ENCODE measurements at places on chromosomes 5 and 9.

DNA sequence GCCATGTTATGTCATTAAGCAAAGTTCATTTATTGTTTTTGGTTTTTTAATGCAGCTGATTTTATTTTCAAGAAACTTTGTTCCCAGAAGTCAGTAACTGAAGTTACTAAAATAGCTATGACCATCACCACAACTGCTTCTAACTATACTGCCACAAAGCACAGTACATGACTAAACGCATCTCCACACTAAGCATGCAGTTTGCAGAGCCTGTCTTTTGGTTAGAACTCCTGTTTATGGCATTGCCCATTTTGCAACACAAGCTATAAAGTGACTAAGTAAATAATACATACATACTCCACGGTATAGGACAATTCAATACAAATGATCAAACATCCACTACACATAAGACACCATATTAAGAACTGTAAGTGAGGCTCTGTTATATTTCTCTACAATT, 109.7 kb downstream of the MLLT3 start:
- DNase-seq, result no peak

GRCh38 chr9:109242741-109243140, 75.7 kb upstream of the FRRS1L start:
- DNase-seq, result no peak

GRCh38 chr5:167864801-167865200, 426.6 kb upstream of the WWC1 start:
- no peak for DNase-seq

DNA sequence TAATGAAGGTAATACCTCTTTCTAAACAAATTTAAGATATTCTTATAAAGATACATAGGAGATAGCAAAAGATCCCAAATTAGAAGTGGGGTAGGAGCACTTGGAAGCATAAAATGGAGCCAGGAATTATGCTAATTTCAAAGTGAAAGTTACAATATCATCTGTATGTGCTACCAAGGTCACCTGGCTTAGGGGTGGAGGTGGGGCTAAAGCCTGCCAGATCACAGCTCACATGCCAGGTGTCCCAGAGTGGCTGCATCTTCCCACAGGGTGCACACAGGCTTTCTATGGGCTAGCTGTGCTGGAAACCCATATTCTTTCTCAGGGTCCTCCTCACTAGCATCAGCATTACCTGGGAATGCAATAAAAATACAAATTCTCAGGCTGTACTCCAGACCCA, 118.2 kb upstream of the TXNDC8 start:
- no peak for DNase-seq

- no peak for DNase-seq
Observed at GRCh38 chr9:106883626-106884190, 20.7 kb downstream of the ZNF462 start.

DNA sequence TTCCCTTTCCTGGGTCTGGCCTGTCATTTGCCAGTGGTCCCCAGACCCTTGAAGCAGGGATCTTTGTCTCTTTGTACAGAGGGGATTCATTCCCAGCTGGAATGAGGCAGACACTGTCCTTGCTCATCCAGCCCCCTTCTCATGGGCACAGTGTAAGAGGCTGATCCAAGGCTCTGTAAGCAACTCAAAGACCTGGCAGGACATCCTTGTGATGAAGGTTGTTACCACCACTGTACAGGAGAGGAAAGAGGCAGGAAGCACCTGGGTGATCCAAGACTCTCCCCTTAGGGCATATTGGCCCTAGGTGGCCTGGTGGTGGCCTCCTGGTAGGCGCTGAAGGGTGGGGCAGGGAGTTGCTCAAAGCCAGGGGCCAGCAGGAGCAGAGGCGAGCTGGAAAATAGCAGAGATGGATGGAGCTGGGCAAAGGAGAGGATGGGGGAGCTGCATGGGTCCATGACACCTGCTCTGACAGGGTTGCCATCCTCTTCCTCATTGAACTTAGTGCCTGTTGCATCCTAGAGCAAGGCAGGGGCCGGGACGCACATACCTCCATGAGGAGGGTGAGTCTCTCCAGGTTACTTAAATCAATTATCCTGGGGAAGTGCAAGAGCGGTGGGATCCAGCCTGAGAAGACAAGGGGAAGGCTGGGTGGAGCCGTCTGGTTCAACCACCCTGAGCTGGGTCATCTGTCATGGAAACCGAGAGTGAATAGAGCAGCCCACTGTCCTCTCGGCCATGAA, 9.8 kb upstream of the GADD45G start:
- DNase-seq, result no peak

- no peak for DNase-seq
Observed at GRCh38 chr5:67203701-67204074, 7.1 kb upstream of the CD180 start.

DNA sequence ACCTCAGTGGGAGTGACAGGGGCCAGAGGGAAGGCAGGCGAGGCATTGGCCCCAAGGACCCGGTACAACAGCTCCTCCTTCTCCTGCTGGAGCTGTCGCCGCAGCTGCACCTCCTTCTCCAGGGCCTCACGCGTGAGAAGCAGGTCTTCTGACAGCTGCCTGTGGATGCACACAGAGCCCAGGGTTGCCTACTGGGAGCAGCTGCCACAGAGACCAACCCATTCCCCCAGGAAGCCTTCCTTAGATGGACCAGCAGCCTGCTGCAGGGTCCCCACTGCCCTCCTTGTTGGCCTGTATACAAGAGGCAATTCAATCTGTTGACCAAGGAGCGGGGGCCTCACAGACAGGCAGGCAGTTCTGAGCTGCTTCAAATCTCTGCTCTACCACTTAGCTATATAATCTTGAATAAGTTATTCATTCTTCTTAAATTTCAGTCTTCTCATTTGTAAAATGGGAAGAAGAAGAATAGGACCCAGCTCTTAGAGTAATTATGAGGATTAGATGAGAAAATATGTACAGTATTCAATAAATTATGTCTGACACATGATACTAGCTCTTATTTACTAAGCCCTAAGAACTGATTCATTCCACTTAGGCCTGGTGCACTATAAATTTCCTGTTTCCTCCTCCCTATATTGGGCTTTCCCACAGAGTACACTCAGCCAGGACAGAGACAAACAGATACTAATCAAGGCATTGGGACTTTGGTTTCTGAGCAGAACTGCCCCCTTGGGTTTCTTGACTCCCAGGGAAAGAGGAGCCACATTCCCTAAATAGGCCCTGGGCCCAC, 26.1 kb upstream of the ANXA6 start:
- no peak for DNase-seq

GRCh38 chr5:153905219-153905618, 133.5 kb downstream of the FAM114A2 start:
- no peak for DNase-seq

GRCh38 chr5:141757402-141757801, 75.4 kb upstream of the ARAP3 start:
- peak; percentile 75 for DNase-seq

- DNase-seq, result no peak
Observed at GRCh38 chr9:69658987-69659675, 13.0 kb downstream of the APBA1 start.

GRCh38 chr5:96198356-96199058, 234.5 kb downstream of the PCSK1 start:
- no peak for DNase-seq

- no peak for DNase-seq
Observed at GRCh38 chr5:43209060-43209459, 17.0 kb downstream of the NIM1K start.

DNA sequence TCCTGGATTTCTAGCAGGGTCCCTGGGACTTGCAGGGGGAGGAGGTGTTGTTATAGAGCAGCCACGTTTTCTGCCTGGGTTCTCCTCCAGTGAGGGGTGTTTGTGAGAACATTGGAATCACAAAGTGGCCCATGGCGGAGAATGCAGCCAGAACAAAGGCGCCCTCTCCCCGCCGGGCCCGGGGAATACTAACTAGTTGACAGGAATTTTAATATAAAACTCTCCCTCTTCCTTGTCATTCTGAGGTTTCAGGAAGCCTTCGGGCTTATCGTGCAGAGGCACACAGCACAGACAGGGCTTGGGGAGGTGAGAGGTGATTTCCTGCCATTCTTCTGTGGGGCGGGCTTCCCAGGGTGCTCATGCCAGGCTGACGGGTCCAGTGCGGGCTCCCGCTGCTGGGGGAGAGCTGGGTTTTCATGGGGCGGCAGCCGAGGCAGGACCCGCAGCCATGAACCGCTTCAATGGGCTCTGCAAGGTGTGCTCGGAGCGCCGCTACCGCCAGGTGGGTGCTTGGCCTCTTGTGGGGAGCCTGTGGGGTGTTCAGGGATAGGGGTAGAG, 37.7 kb downstream of the RGS3 start:
- DNase-seq, result no peak

- no peak for DNase-seq
Observed at GRCh38 chr9:32069169-32069813, 315.2 kb upstream of the ACO1 start.

DNA sequence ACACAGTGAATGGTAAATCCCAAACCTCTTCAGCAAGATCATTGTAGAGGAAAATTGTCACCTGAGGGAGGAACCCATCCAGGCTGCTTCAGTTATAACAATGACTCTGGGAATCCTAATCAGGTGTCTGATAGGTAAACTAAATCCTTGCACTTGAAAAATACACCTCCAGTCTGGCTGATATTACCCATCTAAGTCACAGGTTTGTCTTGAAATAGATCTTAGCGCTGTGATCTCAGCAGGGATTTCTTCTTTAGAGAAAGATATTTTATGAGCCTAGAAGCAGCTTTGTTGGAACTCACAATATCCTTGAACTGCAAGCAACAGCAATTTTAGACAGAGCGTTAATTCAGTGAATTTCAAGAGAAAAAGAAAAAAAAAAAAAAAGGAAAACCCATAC, 149.7 kb downstream of the SGCD start:
- DNase-seq, result no peak

- DNase-seq, result no peak
Observed at GRCh38 chr9:129449066-129449465, 171.8 kb downstream of the C9orf50 start.

DNA sequence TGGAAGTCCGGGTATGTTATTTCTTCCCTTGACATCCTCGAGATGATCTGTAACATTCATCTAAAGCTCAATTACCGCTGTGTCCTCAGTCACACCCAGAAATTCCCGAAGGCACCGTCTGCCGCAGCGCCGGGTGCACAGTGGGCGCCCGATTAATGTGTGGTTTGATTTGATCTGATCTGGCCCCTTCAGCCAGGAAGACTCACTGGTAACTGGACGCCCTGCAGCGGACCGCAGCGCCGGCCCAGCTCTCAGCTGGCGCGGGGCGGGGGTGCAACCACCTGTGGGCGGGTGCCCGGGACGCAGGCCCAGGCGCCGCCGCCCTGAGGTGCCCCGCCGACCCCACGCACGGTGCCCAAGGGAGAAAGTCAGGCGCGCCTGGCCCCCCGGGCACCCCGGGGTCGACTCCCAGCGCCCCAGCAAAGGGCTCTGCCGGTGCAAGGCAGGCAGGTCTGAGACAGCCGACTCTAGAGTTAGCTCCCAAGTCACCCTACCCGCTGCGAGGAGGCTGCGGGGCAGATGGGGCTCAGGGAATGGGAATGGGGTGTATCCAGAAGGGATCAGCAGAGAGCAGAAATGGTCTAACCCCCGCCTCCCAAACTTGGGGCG, 1.7 kb downstream of the EPB41L4B start:
- DNase-seq, result no peak

GRCh38 chr5:179314606-179315355, 30.5 kb downstream of the ADAMTS2 start:
- DNase-seq, result no peak

DNA sequence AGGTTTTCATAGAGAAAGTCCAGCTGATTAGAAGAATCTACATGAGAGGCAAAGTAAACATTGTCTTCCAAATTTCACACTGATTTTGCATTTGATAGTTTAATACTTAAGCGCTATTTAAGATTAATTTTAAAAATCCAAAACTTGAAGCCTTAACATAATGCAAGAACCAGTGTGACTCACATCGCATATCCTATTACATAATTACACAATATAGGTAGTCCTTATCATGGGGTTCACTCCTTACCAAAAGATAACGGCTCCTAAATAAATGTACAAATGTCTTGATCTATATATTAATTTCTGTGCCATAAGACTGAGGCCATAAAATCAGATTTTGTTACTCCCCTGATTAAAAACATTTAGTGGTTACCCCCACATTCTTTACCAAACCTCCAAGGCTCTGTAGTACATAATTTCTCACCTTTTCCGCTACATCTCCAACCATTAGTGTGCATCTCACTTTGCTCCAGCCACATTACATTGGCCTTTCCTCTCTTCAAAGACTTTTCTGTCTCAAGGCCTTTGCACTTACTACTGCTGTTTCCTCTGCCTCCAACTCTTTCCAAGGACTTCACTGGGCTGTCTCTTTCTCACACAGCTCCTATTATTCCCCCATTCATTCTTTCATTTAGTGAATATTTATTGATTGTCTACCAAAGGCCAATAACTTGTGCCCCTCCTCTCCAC, 1.0 kb downstream of the RIOK2 start:
- DNase-seq, result no peak

DNA sequence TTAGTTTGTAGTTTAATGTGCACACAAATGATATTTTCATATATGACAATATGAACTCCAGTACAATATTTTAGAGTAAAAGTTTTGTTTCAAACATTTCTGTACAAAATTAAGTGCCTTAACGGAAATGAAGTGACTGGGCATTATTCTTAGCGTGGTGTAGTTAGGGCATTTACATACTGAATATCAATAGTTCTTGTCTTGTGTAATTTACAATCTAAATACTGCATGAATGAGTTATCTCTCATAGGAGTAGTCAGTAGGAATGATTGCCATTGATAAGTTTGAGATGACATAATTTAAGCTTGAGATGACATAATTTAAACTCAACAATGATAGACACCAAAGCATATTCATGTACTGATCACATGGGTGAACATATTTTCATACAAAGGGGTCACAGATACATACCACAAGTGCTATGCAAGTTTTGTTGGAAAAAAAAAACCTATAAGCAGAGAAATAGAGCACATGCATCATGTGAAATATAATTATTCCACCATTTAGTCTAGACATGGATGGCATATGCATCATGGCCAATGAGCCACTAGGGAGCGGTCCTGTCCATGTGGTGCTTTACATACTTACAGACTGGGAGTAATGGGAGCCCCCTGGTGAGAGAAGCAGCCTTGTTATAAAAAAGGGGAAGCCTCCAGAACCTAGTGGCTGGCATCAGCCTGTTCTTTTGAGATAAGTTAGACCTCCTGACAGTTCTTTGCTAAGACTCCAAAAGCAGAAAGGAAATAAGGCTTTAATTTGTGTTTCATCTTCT, 1523.9 kb downstream of the MAT2B start:
- peak; percentile 14 for DNase-seq

Data from 8988T (cell line).